Myocyte (in vitro differentiated cells): ENCODE measurements at places on chromosomes 16 and 17.
A peak's percentile ranks its signal among the peaks of the same experiment; 100 is the strongest.

- peak; percentile 83 for DNase-seq
Measured at GRCh38 chr16:50802000-50802399, 60.1 kb downstream of the CYLD start.

- no peak for DNase-seq
Measured at GRCh38 chr16:17358355-17358754, 112.4 kb downstream of the XYLT1 start.

DNA sequence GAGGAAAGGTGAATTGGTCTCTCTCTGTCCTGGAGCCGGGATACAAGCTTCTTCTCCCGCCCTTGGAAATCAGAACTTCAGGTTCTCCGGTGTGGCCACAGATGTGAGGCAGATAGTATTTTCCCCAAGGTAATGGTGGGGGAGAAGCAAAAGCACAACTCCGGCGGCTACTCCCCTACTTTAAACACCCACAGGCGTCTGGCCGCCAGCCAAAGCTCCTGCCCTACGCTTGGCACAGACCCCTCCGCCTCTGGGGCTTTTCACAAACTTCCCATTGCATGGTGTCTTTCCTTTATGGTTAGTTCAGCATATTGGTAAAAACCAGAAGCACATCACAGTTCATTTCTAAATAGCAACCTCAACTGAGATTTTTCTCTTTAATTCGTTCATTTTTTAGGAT, 39.4 kb upstream of the B4GALNT2 start:
- no peak for DNase-seq

DNA sequence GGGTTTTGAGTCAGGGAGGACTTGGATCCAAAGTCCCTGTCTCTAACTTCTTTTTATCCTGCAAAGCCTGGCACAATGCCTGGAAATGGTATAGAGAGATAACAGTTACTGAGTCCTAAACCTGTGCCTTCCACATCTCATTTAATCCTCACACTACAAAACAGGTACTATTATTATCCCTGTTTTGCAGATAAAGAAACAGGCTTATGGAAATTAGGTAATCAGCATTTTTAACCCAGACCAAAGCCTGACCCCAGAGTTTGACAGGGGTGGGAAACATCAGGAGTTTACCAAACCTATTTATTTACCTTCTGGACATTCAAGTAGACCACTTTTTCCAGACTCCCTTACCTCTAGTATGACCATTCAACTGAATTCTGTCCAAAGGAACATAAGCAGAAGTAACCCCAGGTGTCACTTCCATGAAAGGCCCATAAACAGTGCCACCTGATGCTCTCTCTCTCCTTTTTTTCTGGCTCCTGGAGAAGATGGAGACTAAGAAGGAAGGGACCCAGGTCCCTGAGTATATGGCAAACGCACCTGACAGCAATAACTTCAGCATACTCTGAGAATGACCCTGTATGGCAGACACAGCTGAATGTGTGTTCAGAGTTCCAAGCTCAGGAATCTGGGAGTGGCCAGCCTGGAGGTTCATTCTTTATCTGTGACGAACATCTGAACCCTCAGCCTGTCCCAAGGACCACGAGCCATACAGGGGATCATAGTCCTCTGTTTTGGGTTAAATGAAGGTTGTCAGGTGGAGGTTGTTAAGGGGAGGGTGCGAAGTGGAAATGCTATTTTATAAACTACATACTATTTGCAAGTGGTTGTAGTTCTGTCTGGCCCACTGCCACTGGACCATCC, 62.7 kb downstream of the HLF start:
- DNase-seq, result peak; percentile 43

DNA sequence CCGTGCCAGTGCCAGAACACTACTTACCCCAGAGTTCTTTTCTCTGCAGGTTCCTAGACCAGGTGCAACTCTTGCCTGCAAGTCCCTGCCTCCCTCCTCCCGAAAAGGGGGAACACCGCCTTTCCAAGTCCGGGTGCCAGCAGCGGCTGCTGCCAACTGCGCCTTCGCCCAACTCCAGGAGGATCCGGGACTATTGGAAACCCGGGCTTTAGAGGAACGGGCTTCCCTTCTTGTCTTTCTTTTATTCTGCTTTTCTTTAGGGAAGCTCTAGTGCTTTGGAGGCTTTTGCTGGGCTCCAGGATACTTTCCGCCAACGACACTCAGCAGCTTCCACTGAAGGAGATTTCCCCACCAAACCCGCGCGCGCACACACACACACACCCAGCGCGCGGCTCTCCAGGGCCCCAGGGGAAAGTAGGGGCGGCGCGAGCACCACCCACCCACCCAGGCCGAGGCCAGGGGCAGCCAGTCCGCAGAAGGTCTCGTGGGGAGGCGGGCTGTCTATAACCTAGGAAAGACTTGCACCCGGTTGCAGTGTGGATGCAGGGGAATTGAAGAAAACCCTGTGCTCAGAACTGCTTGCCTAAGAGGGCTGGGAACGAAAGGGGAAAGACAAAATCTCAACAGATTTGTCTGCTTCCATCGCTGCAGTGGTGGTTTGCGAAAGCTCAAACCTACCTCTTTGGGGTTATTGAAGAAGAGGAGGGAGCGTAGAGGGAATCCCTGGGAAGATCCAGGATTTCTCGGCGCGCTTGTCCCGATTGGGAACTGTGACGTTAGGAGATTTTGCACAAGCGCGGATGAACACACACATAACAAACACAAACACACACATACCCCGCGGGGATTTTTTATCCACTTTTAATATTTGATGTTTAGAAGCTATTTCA, 977 bp upstream of the CA10 start:
- DNase-seq, result no peak

DNA sequence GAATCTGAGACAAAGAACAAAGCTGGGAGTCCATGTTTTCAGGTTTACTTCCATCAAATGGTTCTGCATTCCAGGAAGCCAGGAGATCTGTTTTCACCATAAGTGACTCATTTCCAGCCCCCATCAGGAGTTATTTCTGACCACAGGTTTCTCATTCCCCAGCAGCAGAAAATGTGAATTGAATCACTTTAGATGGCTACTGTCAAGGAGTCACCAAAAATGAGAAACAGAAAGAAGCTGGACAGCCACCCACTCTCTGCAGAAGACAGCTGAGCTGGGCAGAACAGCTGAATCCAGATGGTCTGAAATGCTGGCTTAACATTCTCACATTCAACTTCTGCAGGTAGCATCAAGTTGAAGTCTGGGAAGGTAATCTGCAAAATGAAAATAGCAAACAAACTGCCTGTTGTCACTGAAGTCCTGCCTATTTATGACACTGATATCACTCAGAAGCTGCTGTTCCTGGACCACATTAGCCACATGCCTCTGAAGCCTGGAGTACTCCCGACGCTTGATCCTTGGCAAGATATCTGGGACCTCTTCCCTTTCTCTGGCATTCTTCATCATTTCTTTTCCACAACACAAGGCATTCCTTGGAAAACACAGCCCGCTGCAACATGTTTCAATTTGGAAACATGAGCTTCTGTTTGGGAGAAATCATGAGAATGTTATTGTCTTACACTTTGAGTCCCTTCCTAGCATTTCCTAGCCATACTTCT, 15.3 kb downstream of the CCL11 start:
- DNase-seq, result peak; percentile 1

DNA sequence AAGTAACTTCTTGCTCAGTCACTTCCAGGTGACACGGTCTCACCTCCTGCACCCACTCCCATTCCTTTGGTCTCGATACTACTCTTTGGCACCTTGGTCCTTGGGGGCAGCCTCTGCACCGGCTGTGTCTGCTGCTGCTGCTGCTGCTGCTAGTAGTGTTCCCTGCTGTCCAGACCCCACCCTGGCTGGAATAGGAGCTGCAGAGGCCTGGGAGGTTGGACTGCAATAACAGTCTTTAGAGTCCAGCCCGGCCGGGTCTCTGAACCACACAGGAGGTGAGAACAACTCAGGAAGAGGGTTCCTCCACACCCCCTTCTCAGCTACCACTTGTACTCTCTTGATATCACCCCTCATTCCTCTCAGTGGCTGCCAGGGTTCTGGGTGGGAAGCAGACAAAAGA, 231.1 kb upstream of the NLRP1 start:
- DNase-seq, result no peak

GRCh38 chr17:3008336-3009288, 54.8 kb downstream of the OR1D5 start:
- no peak for DNase-seq

- peak; percentile 71 for DNase-seq
Measured at GRCh38 chr17:78168903-78169793, 767 bp downstream of the SYNGR2 start.

GRCh38 chr17:18203308-18203707, 19.7 kb downstream of the ALKBH5 start:
- DNase-seq, result no peak
